ENCODE measurements at places on chromosomes 2 and 18.

GRCh38 chr2:118851650-118852049 lies 4.2 kb upstream of the EN1 start:
- peaks cover 46% of the 10 kb centered on the region for H3K4me1 ChIP-seq
- H3K27ac ChIP-seq = no peak overlapping the region
- no peak for DNase-seq
- H3K27me3 ChIP-seq = peaks cover 30% of the 10 kb centered on the region

GRCh38 chr2:2591542-2591940 lies 260.5 kb upstream of the MYT1L start:
- DNase-seq = no peak
- no peaks in the 10 kb centered on the region for H3K36me3 ChIP-seq
- no peak overlapping the region for H3K27ac ChIP-seq

DNA sequence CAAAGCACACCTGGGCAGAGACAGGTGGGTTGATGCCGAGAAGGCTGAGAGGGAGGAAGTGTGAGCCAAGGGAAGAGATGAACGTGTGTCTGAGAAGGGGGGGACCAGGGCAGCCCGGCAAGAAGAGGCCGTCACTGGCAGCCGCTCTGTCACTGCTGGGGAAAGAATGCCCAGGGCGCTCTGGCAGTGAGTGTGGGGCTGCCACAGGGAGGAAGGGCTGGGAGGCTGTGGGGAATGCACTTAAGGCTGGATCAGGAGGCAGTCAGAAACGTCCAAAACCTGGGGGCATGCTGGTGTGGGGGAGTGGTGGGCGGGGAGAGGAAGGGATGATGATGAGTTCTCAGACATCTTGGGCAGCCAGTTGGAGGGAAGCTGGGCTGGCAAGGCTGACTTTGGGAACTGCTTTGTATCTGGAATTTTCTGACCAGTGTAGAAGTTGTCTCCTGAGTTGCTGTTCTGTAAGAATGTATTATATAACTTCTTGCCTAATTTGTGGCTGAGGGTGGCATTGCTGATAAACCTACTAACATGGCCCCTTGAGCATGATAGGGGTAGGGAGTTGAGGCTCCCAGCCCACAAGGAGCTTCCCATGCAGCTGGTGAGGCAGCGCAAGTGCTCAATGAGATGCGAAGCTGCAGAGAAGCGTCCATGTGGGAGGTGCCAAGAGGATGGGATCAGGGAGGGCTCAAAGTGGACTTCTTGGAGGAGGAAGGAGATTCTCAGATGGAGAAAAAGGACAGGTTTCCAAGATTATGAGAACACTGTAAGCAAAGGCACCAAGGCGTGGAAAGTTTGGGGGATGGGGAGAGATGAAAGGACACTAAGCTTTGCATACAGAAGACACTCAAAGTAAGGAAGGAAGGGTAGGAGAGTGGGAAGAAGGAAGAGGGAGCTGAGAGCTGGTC lies 185.1 kb upstream of the HAAO start:
- no peak overlapping the region for H3K27ac ChIP-seq
- no peaks in the 10 kb centered on the region for H3K27me3 ChIP-seq
- no peak overlapping the region for H3K4me3 ChIP-seq
- DNase-seq = no peak
- peaks cover 11% of the 10 kb centered on the region for H3K4me1 ChIP-seq
- no peaks in the 10 kb centered on the region for H3K36me3 ChIP-seq

GRCh38 chr2:11539317-11540147 lies 5.7 kb downstream of the GREB1 start:
- no peak overlapping the region for H3K27ac ChIP-seq
- no peak overlapping the region for H3K4me3 ChIP-seq
- DNase-seq = no peak
- no peaks in the 10 kb centered on the region for H3K36me3 ChIP-seq
- H3K4me1 ChIP-seq = no peaks in the 10 kb centered on the region
- no peaks in the 10 kb centered on the region for H3K27me3 ChIP-seq

GRCh38 chr2:69565431-69565839 lies 78.1 kb downstream of the AAK1 start:
- peaks cover 2% of the 10 kb centered on the region for H3K4me1 ChIP-seq
- no peaks in the 10 kb centered on the region for H3K36me3 ChIP-seq
- H3K4me3 ChIP-seq = no peak overlapping the region
- H3K27me3 ChIP-seq = no peaks in the 10 kb centered on the region

DNA sequence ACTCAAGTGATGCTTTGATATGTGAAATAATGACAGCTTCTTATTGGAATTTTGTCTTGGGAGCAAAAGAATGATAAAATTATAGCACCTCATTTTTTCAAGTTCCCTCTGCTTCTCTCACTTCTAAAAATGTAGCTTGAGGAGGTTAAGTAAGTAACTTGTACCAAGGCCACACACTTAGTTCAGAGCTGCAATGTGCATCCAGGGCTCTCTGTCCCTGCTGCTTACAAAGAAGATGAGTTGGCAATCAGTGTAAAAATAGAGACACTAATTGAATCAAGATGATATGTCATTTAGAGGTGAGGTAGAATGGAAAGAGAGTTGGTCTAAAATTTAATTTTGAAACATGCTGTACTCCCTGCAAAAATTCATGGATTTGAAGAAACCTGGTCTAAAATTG lies 312.0 kb upstream of the TNP1 start:
- H3K4me1 ChIP-seq = no peaks in the 10 kb centered on the region
- H3K27ac ChIP-seq = no peak overlapping the region
- H3K4me3 ChIP-seq = no peak overlapping the region

- H3K4me3 ChIP-seq = no peak overlapping the region
- H3K27me3 ChIP-seq = no peaks in the 10 kb centered on the region
- no peaks in the 10 kb centered on the region for H3K36me3 ChIP-seq
- no peak overlapping the region for H3K27ac ChIP-seq
- no peak for DNase-seq
Observed at GRCh38 chr18:62807396-62807795, 92.1 kb downstream of the PHLPP1 start.

GRCh38 chr18:44047585-44047984 lies 633.1 kb upstream of the SETBP1 start:
- no peaks in the 10 kb centered on the region for H3K4me1 ChIP-seq
- no peak overlapping the region for H3K27ac ChIP-seq
- no peak overlapping the region for H3K4me3 ChIP-seq
- no peaks in the 10 kb centered on the region for H3K27me3 ChIP-seq

DNA sequence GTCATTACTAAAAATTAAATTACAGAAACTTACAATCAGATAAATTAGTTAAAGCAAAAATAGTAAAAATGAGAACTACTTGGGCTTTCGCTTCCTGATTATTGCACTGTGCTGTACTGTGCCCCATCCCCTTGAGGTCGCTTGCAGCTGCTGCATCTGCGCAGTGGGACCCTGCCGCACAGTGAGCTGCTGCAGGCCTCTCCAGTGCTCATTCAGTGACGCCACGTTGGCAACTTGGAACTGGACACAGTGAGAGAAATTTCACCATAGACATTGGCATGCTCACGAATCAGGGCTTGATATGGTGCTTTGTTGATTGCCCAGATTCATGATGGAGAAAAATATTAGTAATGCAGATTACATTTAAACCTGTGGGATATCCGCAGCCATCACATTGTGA lies 290.8 kb upstream of the MYT1L start:
- DNase-seq = no peak
- no peak overlapping the region for H3K4me3 ChIP-seq
- no peak overlapping the region for H3K27ac ChIP-seq
- H3K36me3 ChIP-seq = no peaks in the 10 kb centered on the region
- H3K27me3 ChIP-seq = no peaks in the 10 kb centered on the region

GRCh38 chr2:1898461-1899395 lies 154.4 kb upstream of the PXDN start:
- DNase-seq = no peak
- H3K27ac ChIP-seq = no peak overlapping the region
- H3K4me1 ChIP-seq = no peaks in the 10 kb centered on the region
- H3K36me3 ChIP-seq = no peaks in the 10 kb centered on the region

DNA sequence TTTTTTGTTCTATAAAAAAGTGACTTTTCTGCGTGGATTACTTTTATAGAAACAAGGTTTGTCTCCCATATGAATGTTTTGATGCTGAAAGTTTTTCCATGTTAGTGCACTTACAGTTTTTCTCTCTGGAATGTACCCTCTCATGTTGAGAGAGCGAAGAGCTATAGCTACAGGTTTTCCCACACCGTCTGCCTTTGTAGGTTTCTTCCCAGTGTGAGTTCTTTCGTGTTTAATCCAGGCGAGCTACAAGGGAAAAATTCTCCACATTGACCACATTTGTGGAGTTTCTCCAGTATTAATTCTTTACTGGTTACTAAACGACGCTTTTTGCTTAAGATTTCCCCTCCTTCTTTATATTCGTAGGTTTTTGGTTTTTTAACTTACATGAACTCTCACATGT lies 85.1 kb downstream of the ACSL3 start:
- H3K27ac ChIP-seq = no peak overlapping the region
- no peaks in the 10 kb centered on the region for H3K36me3 ChIP-seq
- peaks cover 15% of the 10 kb centered on the region for H3K4me1 ChIP-seq
- no peaks in the 10 kb centered on the region for H3K27me3 ChIP-seq
